ENCODE measurements at places on chromosomes 2 and 18.

DNA sequence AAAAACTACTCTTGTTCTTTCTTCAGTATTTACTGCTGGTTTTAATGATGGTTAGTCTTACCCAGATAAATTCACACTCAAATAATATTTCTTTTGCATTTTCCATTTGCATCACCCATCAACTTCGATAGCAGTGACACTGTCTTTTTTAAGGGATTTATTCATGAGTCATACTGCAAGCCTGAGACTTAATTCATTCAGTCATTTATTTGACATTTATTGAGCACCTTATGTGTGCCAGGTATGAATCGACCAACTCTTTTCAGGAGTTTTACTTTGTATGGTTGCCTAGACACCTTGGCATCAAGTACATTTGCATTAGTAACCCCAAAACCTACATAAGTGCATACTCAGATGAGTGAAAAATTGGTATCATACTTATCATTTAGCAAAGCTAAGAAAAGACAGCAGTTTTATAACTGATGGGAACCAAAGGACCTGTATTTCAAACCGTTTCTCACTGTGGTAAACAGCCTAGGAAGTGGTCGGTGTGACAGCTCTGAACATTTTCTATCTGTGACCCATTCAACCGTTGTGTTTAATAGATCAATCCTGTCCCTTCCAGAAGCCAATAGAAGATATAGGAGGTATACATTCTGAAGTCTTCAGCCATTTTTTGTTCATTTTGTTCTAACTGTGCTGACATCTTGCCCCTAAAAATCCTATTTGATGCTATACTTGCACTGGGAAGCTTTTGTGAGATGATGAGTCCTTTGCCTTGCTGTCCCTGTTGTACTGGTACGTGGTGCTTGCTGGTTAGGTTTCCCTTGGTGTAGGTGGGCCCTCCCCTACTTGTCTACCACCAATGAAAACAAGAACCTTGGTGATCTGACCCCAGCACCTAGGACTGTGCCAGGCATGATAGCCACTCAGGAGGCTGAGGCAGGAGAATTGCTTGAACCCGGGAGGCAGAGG, 484.7 kb upstream of the RAB12 start:
- DNase-seq: no peak

- peak; percentile 8 for DNase-seq
Observed at GRCh38 chr2:74587664-74588277, 33.3 kb downstream of the DOK1 start.

GRCh38 chr2:44778671-44779476, 162.6 kb upstream of the SIX3 start:
- DNase-seq: no peak

DNA sequence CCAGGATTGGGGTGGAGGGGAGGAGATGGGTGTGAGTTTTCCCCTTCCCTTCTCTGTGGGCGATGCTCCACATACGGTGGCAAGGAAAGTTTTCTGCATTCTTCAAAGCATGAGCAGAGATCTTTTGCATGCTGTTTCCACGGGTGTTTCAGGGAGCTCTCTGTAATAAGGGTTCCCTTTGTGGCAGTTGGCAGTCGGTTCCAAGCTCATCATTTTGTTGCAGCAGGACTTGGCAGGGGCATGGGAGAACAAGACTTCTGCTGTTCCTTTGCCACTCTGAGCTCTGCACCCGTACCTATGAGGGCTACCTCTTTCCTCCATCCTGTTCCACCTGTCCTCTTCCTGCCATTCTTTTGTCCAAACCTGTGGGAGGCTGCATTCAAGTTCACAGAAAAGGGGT, 71.3 kb upstream of the SPRED2 start:
- DNase-seq: no peak

DNA sequence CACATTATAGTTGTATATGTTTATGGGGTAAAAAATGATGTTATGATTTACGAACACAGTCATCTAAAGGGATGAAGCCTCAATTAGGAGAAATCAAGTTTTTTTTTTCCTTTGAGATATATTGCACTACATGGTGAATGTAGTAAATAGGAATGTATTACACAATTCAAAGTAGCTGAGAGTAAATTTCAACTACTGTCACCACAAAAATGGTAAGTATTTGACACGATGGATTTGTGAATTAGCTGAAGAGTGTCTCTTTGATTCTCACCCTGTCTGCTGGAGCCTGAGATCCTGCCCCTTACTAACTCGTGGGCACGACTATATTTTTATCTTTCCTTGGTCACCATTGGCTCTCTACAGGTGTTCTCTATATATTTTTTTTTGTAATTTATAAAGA, 540.4 kb upstream of the DSEL start:
- no peak for DNase-seq

DNA sequence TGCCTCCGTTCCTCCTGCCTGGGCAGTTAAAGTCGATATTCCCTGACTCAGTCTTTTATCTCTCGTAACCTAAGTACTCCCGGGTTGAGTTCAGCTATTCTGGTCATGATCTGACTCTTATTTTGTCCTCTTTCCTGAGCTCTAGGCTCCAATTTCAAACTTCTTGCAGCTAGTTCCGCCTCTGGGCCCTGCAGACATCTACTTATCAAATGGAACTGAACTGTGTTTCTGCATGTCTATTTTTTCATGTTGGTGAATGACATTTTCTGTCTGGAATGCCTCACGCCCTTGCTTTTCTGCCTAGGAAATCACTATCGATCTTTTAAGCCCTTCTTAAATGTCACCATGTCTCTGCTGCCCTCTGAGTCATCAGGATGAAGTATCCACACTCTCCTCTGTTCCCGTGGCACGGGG, 101.5 kb downstream of the VAPA start:
- DNase-seq: no peak
